ENCODE measurements at places on chromosomes 11 and 22.

DNA sequence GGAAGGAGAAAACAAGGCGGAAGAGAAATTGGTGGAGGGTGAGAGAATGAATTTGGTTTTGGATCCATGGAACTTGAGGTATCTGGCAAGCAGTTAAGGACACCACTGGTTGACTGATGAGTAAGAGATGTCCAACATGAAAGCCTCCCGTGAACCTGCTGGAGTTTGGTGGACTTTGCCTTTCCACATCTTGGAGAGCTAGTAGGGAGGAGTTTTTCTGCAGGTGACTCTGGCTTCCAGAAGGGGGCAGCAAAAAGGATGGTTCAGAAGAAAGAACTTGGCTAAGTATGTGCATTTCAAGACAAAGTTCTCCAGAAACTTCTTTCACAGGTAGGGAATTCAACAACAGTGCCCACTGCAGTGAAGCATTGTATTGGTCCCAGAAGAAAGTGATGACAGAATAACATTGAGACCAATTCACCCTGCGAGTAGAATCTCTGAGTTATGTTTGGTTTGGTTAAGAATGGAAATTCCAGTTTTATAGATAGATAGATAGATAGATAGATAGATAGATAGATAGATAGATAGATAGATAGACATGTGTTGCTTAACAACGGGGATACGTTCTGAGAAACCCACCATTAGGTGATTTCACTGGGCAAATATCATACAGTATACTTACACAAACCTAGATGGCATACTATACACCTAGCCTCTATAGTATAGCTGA lies 28.5 kb downstream of the DCDC1 start:
- no peak for DNase-seq

DNA sequence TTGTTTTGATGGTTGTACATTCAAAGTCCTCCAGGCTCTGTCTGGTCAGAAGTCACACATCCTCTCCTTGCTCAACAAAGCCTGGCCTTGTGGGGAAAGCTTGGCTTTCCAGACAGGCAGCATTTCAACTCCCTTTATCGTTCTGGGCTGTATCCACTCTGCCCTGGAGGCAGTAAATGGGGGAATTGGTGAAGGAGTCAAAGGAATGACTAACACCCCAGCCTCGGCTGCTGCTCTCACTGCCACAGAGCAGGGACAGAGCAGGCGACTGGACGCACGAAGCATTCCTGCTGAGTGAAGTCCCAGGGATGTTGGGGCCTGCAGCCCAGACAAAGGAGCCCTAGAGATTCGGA lies 52.8 kb downstream of the WNT11 start:
- DNase-seq: no peak

DNA sequence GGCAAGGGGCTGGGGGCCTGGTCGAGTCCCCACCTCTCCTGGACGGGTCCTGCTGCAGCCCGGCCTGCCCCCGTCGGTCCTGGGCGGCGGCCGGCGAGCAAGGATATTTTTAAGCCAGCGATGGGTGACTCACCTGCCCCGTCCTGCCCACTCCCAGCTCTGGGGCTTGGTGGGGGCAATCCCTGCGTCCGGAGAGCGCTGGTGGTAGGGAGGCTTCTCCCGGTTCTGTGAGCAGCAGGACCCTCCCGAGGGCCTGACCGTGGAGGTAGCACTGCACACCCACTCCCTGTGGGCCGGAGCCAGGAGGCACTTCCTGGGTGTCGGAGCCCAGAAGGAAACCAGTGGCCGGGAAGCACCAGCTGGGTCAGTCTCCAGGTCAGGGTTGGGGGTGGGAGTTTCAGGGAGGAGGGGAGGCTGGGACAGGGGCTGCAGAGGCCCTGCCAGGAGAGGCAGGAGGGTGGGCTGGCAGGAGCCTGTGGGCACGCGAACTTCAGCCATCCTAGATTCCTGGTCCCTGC lies 467 bp downstream of the EPS8L2 start:
- no peak for DNase-seq

DNA sequence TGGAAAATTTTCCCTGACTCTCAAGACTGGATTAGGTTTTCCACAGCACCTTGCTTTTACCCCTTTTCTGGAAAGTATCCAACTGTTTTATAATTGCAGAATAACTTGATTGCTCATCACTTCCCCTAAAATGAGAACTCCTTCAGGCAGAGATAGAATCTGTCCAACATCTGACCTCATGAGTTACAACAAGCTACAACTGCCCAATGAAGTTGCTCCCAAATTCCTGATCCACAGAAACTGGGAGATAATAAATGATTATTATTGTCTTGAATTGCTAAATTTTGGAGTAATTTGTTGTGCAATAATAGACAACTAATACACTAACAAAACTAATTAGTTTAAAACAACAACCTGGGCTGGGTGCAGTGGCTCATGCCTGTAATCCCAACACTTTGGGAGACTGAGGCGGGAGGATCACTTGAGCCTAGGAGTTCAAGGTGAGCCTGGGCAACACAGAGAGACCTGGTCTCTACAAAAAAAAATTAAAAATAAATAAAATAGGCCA lies 10.0 kb upstream of the CCDC83 start:
- no peak for DNase-seq

DNA sequence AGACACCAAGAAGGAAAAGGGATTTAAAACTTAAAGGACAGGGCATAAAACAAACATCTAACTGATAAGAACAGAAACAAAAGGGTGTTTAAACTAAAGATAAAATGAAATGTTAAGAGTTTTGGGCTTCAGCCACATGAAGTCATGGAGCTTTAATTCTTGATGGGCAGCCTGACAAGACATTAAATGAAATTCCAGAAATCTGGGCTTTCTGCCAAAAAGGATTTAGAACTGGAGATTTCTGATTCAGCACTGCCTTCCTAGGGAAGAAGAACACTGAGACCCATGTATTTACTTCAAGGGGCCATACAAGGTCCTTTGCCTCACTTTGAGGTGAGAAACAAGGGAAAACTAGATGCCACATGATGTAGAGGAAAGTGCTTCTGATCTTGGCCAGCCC lies 355.9 kb upstream of the RAG2 start:
- no peak for DNase-seq

- DNase-seq: no peak
These were observed 21.8 kb downstream of the OR5AN1 start for GRCh38 chr11:59380263-59381059.

GRCh38 chr22:36221799-36222751 lies 17.3 kb downstream of the APOL2 start:
- no peak for DNase-seq

GRCh38 chr11:128548649-128549255 lies 38.6 kb downstream of the ETS1 start:
- no peak for DNase-seq

- DNase-seq: no peak
These were observed 4.8 kb downstream of the PARVG start for GRCh38 chr22:44185237-44186120.

- no peak for DNase-seq
These were observed 91.6 kb downstream of the FAR1 start for GRCh38 chr11:13760115-13760514.

DNA sequence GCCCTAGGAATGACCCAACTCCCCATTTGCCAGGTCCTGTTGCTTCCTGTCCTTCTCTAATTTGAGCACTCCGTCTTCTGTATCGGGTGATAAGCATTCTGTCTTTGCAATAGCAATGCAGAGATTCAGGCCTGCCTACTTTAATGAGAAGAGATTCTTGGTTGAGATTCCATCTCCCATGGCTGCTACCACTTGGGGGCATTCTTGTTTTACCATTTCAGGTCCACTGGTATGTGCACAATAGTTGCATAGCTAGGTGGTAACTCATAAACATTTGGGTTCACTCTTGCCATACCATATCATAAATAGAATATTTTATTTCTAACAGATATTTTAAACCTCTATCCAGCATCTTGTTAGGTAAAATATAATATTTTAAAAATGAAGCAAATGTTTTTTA lies 34.4 kb upstream of the CALCB start:
- DNase-seq: no peak

GRCh38 chr22:22787151-22787550 lies 100.5 kb upstream of the IGLL5 start:
- DNase-seq: no peak

DNA sequence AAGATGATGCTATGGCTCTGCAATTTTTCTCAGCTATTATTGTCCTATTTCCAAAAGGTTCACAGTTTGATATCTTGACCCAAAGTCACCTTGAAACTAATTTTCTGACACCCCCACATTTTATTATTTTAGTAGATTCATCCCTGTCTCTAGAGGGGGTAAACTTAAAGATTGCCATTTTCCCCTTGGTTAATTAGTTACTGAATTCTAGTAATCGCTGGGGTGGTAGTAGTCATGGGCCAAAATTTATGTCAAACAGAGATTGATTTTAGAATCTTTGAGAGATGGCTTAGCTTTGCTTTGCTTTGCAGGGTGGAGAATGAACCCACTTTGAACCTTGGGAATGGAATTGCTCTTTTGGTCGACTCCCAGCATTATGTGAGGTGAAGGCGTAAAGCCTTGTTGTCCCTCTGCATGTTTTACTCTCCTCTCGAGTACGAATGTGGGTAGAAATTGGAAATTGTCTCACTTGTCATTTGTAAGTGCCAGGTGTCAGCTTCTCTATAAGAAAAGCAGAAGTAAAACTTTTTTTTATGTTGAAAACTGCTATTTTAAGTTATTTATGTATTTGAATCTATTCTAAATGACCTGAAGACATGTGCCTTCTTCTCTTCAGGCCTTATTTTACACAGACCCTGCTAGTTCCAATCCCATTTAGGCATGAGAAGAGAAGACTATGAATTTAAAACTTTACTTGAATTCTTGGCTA lies 42.4 kb upstream of the RCE1 start:
- no peak for DNase-seq

DNA sequence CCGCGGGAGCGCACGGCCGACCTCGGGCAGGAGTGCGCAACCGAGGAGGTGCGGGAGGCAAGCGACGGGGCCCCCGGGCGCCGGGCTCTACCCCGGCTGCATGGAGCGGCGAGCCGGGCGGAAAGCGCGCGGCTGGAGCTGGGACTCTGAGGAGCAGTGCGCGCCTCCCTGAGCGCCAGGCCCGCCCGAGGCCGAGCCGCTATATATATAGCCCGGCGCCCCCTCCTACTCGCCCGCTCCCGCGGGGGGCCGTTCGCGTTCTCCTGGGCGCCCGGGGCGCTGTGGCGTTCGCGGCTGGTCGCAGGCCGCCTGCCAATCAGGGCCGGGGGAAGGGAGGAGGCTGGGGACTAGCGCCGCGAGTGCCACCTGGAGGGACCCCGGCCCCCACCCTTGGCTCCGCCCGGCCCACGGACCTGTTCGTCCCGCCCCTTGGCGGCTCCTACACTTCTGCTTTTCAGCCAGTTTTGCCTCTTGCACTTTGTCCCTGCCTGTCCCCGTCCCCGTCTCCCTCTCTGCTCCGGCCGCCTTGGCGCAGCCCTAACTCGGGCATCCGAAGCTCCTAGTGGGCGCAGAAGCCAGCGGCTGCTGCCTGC lies at the start of gene FGF4:
FGF4 (minus strand) TSS at position 179 of the 593 bp plus-strand sequence. CDS start 257 bp downstream, outside the sequence.
- no peak for DNase-seq

DNA sequence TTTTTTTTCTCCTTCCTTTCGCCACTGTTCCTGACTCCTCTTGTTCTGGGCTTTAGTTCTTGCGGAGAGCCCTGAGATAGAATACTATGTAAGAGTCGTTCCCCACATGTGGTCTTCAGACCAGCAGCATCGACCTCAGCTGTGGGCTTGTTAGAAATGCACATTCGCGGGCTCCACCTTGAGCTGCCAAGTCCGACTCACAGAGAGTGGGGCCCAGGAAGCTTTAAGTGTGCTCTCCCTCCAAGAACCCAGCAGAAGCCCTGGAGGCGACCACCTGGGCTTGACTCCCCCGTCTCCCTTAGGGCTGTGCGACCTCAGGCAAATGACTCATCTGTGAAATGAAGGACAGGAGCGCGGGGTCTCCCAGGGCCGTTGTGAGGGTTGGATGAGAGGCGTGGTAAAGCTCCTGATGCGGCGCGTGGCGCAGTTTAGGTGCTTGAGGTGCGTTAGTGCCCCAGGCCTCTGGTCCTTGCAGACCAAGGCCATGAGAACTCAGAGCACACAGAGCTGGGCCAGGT lies 18.8 kb downstream of the SAMM50 start:
- no peak for DNase-seq

DNA sequence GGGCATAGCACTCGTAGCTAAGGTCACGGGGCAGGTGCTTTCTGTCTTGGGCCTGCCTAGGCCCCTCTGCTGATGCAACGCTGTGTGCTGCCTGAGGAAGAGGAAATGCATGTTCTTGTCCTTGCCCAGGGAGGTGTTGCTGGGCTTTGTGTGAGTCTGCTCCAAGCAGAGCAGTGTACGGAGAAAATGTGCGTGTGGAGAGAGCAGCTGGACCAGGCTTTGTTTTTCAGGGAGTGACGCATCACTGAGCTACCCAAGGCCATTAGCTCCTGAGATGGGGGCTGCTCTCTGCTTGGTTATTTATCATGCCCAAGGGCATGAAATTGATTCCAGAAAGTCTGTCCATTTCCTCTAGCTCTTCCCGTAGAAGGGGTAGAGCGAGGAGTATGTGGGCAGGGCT lies 82.9 kb upstream of the THY1 start:
- no peak for DNase-seq

GRCh38 chr22:29095459-29095858 lies 22.6 kb downstream of the KREMEN1 start:
- DNase-seq: no peak

DNA sequence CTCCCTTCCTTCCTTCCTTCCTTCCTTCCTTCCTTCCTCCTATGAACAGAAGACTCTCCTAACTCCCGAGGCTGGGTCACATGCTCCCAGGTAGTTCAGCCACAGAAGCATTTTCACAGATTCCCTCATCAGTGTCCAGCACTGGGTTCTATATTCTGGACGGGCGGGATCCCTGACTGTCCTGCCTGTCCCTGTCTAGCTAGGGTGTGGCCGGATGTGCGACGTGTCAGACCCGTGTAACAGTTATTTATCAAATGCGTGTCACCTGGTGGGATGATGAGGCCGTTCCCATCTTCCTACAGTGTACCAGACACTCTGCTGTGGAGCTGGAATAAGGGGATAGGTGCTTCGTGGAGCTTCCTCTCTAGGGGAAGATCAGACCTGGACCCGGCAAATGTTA lies 901.0 kb downstream of the BRD1 start:
- no peak for DNase-seq

DNA sequence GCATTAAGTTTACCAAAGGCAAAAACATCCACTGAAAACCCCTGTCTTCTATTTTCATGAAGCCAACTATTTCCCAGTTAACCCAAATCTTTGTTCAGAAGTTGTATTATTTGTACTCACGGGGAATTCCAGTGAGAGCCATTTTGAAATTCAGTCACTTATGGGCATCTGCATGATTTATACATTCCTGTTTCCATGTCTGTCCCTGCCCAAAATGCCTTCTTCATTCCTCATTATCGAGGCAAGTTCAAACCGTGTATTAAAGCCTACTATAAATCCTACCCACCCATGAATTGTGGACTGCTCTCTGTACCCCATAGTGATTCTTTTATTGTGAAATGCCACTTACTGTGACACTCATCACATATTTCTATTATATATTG lies 772.7 kb downstream of the DLG2 start:
- no peak for DNase-seq

DNA sequence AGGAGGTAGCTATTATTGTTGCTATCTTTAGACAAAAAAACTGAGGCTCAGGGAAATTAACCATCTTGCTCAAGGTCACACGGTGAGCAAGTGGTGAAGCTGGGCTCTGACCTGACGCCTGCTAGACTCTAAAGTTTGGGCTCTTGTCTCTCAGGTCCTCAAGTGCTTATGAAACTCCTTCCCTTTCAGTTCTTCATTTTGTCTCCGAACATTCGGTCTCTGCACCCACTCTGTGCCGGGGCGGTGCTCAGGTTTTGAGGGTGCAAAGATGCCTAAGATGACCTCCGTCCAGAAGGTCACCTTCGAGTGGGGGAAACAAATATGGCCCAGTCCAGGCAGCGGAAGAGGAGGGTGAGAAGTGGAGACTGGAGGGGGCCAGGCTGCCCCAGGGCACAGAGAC lies 16.0 kb downstream of the OVOL1 start:
- DNase-seq: no peak

Measured in stimulated activated CD4-positive, alpha-beta T cell treated with anti-CD3 and anti-CD28 coated beads, TNF-alpha, amount 100 ng/mL, for 4 hours (primary cell).